ENCODE measurements at places on chromosomes 11 and 22.
A peak's percentile ranks its signal among the peaks of the same experiment; 100 is the strongest.

DNA sequence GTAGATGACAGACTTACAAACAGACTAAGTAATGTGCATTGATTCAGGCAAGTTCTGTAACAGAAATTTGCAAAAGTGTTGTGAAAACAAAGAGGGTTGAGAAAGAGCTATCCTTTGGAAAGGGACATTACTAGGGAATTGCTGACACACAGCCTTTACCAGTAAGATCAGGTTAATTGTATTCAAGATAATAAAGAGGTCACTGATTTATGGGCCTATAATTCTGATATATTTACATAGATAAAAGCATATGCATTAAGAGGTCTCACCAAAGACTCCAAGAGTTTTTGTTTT, 138.7 kb downstream of the MAML2 start:
- no peak for DNase-seq

- no peak for DNase-seq
These were observed 1.2 kb upstream of the FAR1 start for GRCh38 chr11:13667245-13667644.

DNA sequence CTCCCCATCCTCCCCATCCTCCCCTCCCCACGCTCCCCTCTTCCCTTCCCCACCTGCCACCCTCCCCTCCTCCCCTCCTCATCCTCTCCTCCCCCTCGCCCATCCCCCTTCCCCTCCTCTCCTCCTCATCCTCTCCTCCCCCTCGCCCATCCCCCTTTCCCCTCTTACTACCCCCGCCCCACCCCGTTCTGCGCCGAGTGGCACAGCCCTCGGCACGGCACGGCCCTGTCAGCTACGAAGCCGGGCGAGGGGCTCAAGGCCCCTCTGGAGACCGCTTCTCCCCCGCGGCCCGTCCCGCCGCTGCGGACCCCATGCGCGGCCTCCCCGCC, 449.9 kb downstream of the OPCML start:
- no peak for DNase-seq

GRCh38 chr22:44668190-44668885, 33.7 kb upstream of the PRR5 start:
- DNase-seq = no peak

GRCh38 chr11:8681837-8682302, 595 bp downstream of the TRIM66 start:
- DNase-seq = no peak

DNA sequence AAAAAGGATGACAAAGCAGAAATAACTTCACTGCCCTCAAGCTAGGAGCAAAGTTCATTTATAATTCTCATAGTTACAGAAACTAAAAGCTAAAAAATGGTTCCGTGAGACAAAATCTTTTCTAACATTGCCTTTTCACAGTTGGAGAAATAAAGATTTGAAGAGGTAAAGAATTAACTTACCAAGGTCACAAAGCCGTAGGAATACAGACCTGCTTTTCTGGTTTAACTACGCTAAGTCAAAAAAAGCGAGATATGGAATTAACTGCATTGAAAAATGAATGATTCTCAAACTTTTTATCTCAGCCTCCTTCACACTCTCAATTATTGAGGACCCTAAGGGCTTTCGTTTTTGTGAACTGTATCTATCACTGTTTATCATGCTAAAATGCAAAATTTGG, 95.3 kb downstream of the SLC17A6 start:
- no peak for DNase-seq

GRCh38 chr11:120482149-120482548, 29.4 kb upstream of the GRIK4 start:
- no peak for DNase-seq

GRCh38 chr11:94948070-94948617, 25.2 kb downstream of the CWC15 start:
- DNase-seq = peak; percentile 74

GRCh38 chr11:18171377-18172000, 1.1 kb upstream of the MRGPRX4 start:
- DNase-seq = peak; percentile 45

DNA sequence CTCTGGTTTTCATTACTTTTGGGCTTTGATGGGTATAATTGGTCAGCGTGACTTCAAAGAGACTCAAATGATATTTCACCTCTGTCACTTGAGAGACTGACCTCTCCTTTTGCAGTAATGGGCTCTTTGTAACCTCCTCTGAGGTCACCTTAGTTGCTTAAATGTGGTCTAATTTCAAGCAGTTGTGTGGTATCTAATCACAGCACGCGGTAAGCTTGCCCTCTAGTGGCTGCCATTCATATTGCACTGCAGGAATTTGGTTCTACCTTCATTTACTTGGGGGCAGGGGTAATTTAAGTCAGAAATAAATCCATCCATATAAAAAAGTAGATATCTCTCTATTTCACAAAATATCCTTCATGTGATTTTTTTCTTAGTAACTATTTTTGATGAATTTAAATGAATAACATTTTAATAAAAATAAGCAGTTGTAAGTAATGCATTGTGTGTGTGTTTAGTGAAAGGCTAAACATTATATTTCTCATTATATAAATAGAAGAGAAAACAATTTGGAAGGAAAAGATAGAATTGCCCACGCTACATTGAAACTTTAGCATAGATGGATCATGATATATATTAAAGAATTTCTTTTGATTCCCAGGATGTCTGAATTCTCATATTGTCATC, 55.0 kb upstream of the ANO3 start:
- peak; percentile 42 for DNase-seq

GRCh38 chr11:13928566-13929251, 33.8 kb upstream of the SPON1 start:
- peak; percentile 40 for DNase-seq

GRCh38 chr11:129611661-129612446, 203.8 kb upstream of the TMEM45B start:
- DNase-seq = no peak

GRCh38 chr11:46309814-46310259, 32.4 kb downstream of the CREB3L1 start:
- no peak for DNase-seq

- peak; percentile 50 for DNase-seq
These were observed 2.9 kb upstream of the ARFGAP2 start for GRCh38 chr11:47179655-47179991.

Measured in ACHN (cell line).